ENCODE measurements at places on chromosomes 5 and 9.

- peak; percentile 75 for DNase-seq
These were observed 18.7 kb upstream of the RHOBTB3 start for GRCh38 chr5:95712347-95712958.

- no peak for DNase-seq
These were observed 180.3 kb upstream of the NFIL3 start for GRCh38 chr9:91603932-91604331.

GRCh38 chr5:93902288-93902687 is 160.9 kb upstream of the POU5F2 start:
- no peak for DNase-seq

DNA sequence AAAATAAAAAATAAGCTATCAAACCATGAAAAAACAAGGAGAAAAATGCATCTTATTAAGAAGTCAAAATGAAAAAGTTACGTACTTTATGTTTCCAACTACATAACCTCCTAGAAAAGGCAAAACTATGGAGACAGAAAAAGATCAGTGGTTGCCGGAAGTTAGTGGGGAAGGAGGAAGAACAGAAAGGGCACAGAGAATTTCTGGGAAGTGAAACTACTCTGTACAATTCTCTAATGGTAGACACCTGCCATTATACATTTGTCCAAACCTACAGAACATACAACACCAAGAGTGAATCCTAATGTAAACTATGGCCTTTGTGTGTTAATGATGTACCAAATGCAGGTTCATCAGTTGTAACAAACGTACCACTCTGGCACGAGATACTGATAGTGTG is 25.3 kb downstream of the SMU1 start:
- DNase-seq = no peak

GRCh38 chr5:160357861-160358411 is 12.5 kb downstream of the C1QTNF2 start:
- DNase-seq = no peak

GRCh38 chr9:35029241-35029640 is 39.7 kb downstream of the DNAJB5 start:
- no peak for DNase-seq

- no peak for DNase-seq
These were observed 65.5 kb downstream of the MCTP1 start for GRCh38 chr5:95219411-95219810.

GRCh38 chr5:110413856-110414255 is 312.6 kb downstream of the TMEM232 start:
- peak; percentile 7 for DNase-seq

GRCh38 chr5:174239718-174240117 is 194.2 kb downstream of the NSG2 start:
- DNase-seq = no peak

- DNase-seq = no peak
These were observed 24.1 kb downstream of the HRH2 start for GRCh38 chr5:175681968-175682340.

- no peak for DNase-seq
These were observed 83.0 kb upstream of the IFNE start for GRCh38 chr9:21565155-21565554.
